Retina (tissue), 1 donor: ENCODE measurements at places on chromosomes 4 and X.

GRCh38 chr4:5812506-5813229 lies 80.2 kb downstream of the CRMP1 start:
- peak; percentile 54 for DNase-seq

- DNase-seq = no peak
Observed at GRCh38 chrX:53688300-53688699, 1.8 kb upstream of the HUWE1 start.

GRCh38 chr4:123972031-123972430 lies 575.4 kb downstream of the SPRY1 start:
- DNase-seq = peak; percentile 15

GRCh38 chr4:86403575-86403974 lies 43.7 kb upstream of the MAPK10 start:
- DNase-seq = no peak

DNA sequence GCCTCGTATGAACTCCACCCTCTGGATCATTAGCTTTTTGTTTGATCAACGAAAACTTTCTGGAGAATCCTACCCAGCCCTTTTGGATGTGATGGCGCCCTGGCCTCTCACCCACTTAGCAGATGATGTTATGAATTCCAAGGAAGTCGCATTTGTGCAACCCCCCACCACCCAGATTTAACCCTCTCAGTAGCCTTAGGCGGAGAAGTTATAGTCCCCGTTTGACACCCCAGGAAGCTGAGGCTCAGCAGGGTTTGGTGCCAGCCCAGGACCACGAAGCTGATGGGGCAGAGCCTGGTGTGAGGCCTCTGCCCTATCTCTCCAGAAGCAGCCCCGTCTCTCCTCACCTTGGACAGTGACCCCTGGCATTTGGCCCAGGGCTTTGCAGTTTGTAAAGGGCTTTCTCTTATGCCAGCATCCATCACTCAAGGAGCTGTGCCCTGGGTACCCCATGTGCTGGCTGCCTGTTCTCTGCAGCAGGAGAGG lies 1.0 kb downstream of the WFS1 start:
- peak; percentile 36 for DNase-seq

DNA sequence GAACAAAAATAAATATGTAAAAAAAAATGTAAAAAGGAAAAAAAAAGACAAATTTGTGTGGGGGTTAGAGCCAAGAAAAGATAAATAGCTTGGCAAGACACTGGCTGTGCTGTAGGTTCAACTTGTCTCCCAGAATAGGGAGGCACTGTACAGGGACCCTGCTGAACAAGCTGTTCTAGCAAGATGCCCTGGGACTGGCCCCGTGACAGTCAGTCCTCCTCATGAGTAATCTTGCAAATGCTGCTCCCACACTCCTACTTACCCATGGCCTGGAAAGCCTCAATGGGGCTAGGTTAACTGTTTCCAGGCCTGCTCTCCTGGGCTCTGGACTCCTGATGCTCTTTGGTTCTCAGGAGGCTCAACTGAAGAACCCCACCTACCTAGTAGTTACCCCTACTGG lies 106.8 kb downstream of the ATG4A start:
- DNase-seq = no peak

DNA sequence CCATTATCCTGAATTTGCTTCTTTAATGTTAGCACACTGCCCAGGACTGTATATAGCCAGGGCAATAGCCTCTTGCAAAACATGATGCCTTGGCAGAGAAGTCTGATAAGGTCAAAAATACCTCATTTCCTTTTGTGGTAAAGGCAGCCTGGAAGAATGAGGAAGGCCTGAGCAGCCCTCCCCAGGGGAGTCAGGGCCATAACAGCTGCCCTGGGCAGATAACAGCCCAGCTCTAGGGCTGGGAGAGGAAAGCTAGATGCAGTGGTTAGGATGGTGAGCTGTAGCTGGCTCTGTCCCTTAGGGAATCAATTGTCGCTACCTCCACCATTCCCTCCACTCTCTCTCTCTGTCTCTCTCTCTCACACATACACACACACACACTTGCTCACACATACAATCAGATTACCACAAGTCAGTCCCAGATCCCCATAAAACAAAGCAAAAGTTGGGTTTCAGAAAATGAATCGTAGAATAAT lies 29.2 kb downstream of the EFHC2 start:
- peak; percentile 3 for DNase-seq

DNA sequence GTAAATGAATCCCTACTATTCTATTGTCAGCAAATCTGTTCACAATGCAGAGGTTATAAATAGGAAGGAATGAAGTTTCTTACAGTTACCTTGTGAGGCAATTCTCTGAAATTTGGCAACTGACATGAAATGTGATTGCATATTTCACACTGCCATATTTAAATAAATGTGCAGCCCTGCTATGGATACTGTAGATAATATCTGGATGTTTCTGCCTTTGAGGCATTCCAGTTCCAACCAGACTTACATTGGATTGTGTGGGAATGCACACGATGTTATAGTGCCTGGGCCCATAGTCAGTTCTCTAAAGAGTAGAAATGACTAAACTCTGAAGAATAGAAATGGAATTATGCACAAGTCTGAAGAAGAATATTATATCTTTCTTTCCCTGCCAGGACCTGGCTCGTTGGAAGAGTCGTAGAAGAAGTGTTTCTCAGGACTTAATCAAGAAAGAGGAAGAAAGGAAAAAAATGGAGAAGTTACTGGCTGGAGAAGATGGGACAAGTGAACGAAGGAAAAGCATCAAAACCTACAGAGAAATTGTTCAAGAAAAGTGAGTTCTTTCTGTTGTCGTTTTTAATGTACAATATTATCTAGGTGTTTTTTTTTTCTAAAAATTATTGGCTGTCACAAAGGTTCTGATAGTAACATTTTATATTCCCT lies 102.7 kb downstream of the PHOX2B start:
- DNase-seq = no peak

- DNase-seq = no peak
Observed at GRCh38 chrX:2610246-2611170, 80.6 kb upstream of the CD99 start.

GRCh38 chrX:6959006-6959405 lies 188.5 kb upstream of the STS start:
- no peak for DNase-seq
